ENCODE measurements at places on chromosomes 2 and 18.

- no peak for DNase-seq
Measured at GRCh38 chr18:58117786-58118403, 73.9 kb downstream of the NEDD4L start.

DNA sequence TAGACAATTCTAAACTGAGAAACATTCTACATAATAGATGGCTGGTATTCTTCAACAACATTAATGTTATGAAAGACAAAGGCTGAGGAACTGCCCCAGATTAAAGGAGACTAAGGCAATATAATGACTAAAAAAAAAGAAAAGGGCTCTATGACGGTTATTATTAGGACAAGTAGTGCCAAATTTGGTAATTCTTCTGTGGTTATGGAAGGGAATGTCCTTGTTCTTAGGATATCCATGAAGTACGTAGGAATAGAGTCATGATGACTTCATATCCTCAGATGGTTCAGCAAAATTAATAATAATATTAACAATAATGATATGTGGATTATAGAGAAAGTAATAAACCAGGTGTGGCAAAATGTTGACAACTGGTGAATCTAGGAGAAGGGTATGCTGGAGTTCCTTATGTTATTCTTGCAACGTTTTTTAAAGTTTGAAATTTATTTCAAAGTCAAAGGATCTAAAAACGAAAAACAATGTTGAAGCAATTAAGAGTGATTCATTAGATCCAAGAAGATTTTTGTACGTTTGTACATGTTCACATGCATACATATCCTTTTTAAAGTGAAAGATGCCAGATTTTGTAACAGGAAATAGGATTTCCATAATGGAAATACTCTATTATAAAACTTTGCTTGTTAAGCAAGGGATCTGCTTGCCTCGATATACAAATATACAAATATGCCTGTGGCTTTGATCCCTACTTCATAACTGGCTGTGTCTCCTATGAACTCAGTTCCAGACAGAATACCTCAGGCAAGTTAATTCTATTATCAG is 27.7 kb upstream of the STRN start:
- DNase-seq, result no peak

- no peak for DNase-seq
Measured at GRCh38 chr2:28716265-28716865, 35.3 kb upstream of the PPP1CB start.

- no peak for DNase-seq
Measured at GRCh38 chr18:63091671-63092364, 227.8 kb downstream of the BCL2 start.

GRCh38 chr2:143176606-143177005 is 47.4 kb downstream of the ARHGAP15 start:
- DNase-seq, result no peak

- peak; percentile 82 for DNase-seq
Measured at GRCh38 chr2:30231212-30231995, at the start of gene LBH. TSS of gene LBH (plus strand) at chr2:30231534. CDS start at chr2:30231739, 205 bp downstream.

GRCh38 chr2:8659092-8659734 is 22.6 kb upstream of the ID2 start:
- no peak for DNase-seq

- no peak for DNase-seq
Measured at GRCh38 chr2:236168110-236169080, at the start of gene GBX2. TSS of gene GBX2 (minus strand) at chr2:236168386. CDS start at chr2:236167971, 415 bp downstream.

- no peak for DNase-seq
Measured at GRCh38 chr2:53690876-53691275, 76.7 kb upstream of the CHAC2 start.

- DNase-seq, result no peak
Measured at GRCh38 chr18:55657572-55658331, 69.8 kb upstream of the TCF4 start.

- DNase-seq, result no peak
Measured at GRCh38 chr2:234671716-234672115, 174.8 kb upstream of the ARL4C start.

DNA sequence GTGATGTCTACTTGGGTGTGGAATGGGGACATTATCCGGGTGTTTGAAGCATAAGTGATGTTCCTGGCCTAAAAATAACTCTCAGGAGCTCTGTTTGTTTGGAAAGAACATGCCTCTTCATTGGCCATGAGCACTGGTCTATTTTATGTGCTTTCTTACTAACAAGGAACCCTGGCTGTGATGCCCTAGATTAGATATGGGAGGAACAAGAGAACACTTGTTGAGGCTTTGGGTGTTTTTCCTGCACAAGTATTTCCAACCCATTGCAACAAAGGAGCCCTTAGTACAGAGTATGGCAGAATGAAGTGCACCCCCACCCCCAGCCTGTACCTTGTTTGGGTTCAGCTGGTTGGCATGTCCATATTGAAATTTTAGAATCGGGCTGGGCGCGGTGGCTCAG is 95.9 kb downstream of the SLC4A3 start:
- DNase-seq, result no peak

- DNase-seq, result no peak
Measured at GRCh38 chr2:200761266-200761665, 50.4 kb upstream of the BZW1 start.

- DNase-seq, result no peak
Measured at GRCh38 chr2:85414761-85415553, 3.6 kb upstream of the SH2D6 start.

DNA sequence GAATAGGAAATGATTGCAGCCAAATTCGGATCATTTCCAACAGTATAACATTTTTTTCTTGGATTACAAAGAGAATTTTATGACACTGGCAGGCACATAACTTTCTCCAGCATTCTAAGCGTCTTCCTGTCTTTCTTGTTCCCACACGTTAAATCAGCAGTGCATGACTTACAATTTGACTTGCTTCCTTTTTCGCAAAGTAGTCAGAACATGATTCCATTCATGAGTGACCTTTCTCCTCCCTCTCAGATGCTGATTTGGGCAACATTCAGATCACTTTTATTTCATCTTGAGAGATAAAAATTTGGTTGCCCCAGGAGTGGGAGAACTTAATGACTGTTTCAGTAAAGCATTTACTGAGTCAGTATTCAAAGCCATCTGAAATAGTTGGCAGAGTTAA is 858.7 kb upstream of the ACVR2A start:
- no peak for DNase-seq

DNA sequence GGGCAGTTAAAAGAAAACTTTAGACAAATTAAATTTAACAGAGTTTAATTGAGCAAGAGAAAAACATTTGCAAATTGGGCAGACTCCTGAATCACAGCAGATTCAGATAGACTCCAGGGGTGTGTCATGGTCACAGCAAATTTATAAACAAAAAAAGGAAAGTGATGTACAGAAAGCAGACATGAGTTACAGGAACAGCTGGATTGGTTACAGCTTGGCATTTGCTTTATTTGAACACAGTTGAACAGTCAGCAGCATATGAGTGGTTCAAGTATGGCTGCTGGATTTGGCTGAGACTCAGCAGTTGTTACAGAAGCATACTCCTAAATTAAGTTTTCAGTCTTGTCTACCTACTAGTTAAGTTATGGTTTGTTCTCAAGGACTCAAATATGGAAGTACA is 82.3 kb upstream of the NYAP2 start:
- no peak for DNase-seq

DNA sequence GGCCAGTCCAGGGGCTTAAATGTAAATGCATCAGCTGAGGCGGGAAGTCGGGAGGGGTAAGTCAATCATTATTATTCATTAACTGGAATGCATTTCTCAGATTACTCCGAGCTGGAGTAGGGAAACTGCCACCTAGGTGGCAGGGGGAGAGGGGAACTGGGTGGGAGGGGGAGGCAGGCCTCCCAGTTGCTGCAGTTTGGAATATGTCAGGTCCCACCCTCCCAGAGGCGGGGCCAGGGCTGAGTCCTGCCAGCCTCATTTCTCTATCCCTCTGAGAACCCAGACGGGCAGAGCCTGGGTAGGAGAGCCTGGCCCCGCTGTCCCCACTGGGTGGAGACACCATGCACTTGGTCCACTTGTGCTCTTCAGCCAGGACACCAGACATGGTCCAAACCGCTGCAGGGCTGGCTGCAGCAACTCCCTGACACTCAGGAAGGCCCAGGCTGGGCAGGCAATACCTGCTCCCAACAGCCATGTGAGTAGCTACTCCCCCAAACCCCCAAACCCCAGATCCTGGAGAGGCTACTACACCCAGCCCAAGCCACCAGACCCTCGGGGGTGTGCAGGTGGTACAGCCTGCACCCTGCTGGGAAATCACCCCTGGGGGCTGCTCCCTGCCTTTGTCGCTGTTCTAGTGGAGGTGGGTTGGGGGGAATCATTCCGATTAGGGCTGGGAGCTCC is at the start of gene GPBAR1:
TSS of gene GPBAR1 (plus strand) at position 274 of the 681 bp plus-strand sequence. CDS start 1,710 bp downstream, outside the sequence.
- DNase-seq, result no peak

- DNase-seq, result peak; percentile 27
Measured at GRCh38 chr2:24920098-24920808, at the start of gene ADCY3. TSS of gene ADCY3 (minus strand) at chr2:24920237. CDS start at chr2:24918987, 1,250 bp downstream.

GRCh38 chr2:5172923-5173322 is 519.3 kb upstream of the SOX11 start:
- DNase-seq, result no peak

DNA sequence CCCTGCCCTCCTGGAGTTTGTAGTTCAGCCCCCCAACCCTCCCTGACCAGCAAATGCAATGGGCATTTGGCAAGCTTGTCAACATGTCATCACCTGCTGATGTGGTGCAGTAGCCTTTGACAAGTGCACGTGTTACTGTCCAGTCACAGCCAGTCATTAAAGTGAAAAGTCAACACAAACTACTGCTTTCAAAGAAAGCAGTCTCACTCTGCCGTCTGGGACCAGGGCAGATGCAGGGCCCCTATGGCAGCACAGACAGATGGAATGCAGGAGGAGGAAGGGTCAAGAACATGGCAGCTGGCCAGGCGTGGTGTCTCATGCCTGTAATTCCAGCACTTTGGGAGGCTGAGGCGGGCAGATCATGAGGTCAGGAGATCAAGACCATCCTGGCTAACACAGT is 222.4 kb upstream of the OSR1 start:
- DNase-seq, result no peak

DNA sequence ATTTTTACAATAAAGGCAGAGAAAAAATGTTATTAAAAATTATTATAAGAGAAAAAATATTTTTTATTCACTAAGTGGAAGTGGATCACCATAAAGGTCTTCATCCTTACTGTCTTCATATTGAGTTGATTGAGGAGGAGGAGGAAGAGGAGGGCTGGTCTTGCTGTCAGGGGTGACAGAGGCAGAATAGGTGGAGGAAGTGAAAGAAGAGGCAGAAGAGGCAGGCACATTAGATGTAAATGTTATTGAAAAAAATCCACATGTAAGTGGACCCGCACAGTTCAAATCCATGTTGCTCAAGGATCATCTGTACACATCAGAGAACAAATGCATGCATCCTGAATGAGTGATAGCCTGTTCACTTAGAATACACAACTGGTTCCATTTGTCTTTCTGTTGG is 6.4 kb upstream of the SPATS2L start:
- DNase-seq, result no peak

- no peak for DNase-seq
Measured at GRCh38 chr2:60447943-60448342, 105.5 kb downstream of the BCL11A start.

- no peak for DNase-seq
Measured at GRCh38 chr2:237752761-237753165, 45.8 kb upstream of the RBM44 start.

DNA sequence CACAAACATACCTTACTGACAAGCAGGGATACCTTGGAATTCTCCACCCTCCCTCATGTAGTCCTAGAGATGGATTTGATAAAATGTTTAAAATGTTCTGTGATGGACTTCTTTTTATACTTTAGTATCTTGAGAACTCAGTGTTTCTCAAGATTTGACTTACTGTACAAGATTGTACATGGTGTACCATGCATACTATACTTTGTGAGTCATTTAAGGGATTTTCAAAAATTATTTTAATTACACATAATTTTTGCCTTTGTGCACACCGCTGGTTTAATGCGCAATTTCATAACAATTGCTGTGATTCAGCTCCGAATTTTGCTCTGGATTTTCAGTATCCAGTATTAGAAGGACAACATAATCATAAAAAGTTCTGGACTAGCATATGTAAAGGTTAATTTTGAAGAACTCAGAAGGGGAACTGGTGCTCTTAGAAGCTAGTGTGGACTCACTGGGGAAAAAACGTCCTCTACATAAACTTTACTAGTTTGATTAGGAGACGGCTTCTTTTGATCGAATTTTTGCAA is 78.6 kb upstream of the ACSL3 start:
- DNase-seq, result no peak

- DNase-seq, result no peak
Measured at GRCh38 chr2:86566158-86566820, 3.0 kb upstream of the CHMP3 start.

DNA sequence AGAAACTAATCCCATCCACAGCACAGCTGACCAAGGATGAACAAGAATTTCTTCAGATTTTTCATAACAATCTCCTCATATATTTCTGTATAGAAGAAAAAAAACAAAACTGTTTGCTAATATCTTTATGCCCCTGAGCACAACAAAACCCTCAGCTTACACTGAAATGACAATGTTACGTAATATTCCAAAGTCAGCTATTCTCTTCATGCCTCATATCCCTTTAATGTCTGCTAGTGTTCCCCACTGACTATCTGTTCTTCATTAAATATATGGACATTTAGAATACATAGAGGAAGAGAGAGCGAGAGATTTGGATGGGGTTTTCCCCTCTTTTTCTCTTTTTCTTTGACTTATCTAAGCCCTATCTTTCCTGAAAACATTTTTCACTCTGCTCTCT is 87.9 kb upstream of the GULP1 start:
- no peak for DNase-seq

GRCh38 chr18:46343931-46344372 is 239.8 kb downstream of the HAUS1 start:
- DNase-seq, result no peak

DNA sequence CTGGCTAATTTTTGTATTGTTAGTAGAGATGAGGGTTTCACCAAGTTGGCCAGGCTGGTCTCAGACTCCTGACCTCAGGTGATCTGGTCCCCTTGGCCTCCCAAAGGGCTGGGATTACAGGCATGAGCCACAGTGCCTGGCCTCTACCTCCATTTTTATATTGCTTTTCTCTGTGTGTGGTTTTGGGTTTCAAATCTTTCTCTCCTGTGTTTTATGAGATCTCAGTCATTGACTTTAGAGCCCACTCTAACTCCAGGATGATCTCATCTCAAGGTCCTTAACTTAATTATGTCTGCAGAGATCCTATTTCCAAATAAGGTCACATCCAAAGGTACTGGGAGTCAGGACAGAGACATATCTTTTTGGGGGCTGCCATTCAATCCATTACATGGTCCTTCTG is 24.7 kb downstream of the ARL4C start:
- no peak for DNase-seq

- no peak for DNase-seq
Measured at GRCh38 chr2:104164721-104165252, 689.1 kb upstream of the POU3F3 start.

GRCh38 chr2:44789446-44789845 is 152.1 kb upstream of the SIX3 start:
- no peak for DNase-seq

- DNase-seq, result peak; percentile 49
Measured at GRCh38 chr2:37635504-37636380, 35.7 kb downstream of the CDC42EP3 start.

- DNase-seq, result no peak
Measured at GRCh38 chr2:217248312-217248935, 388.6 kb upstream of the TNP1 start.

DNA sequence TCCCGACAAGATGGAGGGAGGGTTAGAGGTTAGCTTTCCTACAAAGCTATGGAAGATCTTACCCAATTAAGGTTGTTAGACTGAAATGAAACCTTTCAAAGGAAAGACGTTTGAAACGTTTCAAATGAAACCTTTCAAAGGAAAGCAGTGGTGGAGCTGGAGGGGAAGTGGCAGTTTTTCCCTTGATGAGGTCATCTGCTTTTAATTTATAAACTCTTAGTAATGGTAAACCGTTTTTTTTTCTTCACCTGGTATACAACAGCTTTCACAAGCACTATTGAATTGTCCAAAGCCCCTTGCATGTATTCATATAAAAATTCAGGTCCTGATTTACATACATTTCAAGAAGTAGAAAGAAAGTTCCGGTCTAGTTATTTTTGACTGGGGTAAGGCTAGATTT is 7.4 kb downstream of the PMAIP1 start:
- no peak for DNase-seq
